ENCODE measurements at places on chromosomes 4 and X.

- DNase-seq = no peak
These were observed 59.9 kb downstream of the CHIC2 start for GRCh38 chr4:54004463-54004862.

- DNase-seq = no peak
These were observed 67.0 kb downstream of the SEL1L3 start for GRCh38 chr4:25795566-25796454.

GRCh38 chrX:47543496-47543895 lies 17.5 kb upstream of the ARAF start:
- DNase-seq = no peak

GRCh38 chr4:140774510-140774909 lies 18.3 kb upstream of the TBC1D9 start:
- no peak for DNase-seq

DNA sequence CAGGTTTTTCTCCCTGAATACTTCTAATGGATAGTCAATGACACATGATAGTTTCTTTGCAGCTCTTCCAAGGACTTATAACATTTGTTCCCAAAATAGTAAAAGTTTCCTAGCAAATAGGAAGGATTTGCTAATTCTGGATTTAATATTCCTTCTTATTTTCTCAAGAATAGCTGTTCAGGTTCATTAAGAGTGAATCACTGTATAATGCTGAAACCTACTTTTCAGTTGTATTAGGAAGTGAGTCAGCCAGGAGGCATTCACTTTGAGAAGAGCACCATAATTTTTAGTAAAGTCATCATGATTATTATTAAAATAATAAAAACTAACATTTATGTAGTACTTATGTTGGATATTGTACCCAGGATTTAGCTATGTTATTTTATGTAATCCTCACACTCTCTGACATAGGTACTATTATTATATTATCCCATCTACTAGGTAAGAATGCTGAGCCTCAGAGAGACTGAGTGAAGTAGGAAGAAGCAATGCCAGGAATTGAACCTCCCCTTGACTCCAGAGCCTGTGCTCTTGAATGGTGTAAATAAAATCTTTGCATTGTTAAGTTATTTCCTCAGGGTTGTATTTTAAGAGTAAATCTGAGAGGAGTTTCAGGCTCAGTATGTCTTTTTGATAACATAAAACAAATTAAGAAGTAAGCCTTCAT lies 114.8 kb downstream of the REELD1 start:
- no peak for DNase-seq

- DNase-seq = no peak
These were observed 227.9 kb upstream of the PITX2 start for GRCh38 chr4:110850461-110851442.

- no peak for DNase-seq
These were observed 31.5 kb downstream of the WWC2 start for GRCh38 chr4:183130328-183131155.

GRCh38 chr4:10639664-10640063 lies 44.9 kb downstream of the CLNK start:
- no peak for DNase-seq

- no peak for DNase-seq
These were observed 42.7 kb upstream of the MGST2 start for GRCh38 chr4:139622901-139623381.

DNA sequence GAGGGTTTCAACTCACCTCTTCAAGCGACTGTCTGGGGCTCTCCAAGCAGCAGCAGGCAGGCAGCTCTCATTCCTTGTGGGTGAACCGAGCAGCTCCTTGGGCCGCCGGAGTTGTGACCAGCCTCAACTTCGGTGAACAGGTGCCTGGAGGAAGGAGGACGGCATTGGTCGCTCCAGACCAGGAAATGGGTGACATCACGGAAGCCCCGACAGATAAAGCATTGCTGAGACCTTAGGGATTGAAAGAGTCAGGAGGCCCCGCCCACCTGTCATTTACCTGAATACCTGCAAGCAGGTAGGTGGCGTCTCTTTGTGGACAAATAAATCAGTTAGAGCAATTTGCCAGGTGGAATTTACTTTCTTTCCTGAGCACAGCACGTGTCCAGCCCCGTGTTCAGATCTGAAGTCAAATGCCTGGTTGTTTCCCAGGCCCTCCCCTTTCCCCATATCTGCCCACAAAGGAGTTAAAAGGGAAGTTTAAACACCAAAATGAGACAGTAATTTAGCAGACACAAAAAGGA lies at the start of gene LNX1:
Gene LNX1 (minus strand): TSS at position 115 of the 521 bp plus-strand sequence. CDS start 17,484 bp downstream, outside the sequence.
- DNase-seq = no peak

Measured in CD4-positive, alpha-beta T cell treated with Interferon alpha-2 for 1 hour (primary cell).